ENCODE measurements at places on chromosomes 3 and 15.

GRCh38 chr3:129936757-129937156 is 37.8 kb upstream of the TRH start:
- DNase-seq, result no peak

- DNase-seq, result peak; percentile 71
Measured at GRCh38 chr15:40511093-40511471, 40.3 kb downstream of the CHST14 start.

DNA sequence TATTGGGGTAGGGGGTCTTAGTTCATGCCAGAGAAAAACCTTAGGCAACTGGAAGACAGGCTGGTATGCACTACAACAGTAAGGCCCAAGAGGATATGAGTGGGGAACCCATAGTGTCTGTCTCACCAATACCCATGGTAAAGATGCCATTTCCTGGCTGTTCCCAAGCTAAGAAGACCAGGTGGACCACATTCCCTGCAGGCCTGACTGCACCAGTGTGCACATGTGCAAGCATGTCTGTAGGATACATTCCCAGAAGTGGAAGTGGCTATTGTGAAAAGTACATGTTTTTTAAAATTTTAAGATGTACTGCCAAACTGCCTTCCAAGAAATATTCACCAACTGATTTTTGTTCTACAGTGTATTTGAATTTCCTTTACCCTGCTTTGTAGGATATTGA is 207.3 kb upstream of the CTNNB1 start:
- DNase-seq, result no peak

GRCh38 chr15:69414701-69415167 is 585 bp downstream of the KIF23 start:
- peak; percentile 59 for DNase-seq

DNA sequence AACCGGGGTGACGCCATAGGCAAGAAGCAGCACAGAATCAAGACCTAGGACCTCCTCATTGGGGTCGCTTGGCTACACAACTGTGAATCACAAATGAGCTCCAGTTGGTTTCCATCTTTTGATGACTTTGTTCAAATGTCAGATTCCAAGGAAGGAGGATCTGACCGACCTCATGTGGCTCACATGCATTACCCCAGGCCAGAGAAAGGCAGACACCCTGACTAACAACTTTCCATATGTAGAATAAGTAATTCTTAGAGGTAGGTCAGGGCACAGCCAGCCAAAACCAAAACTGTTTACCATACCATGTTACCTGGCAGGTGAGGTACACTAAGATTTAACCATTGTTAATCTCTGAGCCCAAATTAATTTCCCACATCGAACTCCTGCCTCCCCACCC is 96.5 kb downstream of the CCNL1 start:
- DNase-seq, result no peak

DNA sequence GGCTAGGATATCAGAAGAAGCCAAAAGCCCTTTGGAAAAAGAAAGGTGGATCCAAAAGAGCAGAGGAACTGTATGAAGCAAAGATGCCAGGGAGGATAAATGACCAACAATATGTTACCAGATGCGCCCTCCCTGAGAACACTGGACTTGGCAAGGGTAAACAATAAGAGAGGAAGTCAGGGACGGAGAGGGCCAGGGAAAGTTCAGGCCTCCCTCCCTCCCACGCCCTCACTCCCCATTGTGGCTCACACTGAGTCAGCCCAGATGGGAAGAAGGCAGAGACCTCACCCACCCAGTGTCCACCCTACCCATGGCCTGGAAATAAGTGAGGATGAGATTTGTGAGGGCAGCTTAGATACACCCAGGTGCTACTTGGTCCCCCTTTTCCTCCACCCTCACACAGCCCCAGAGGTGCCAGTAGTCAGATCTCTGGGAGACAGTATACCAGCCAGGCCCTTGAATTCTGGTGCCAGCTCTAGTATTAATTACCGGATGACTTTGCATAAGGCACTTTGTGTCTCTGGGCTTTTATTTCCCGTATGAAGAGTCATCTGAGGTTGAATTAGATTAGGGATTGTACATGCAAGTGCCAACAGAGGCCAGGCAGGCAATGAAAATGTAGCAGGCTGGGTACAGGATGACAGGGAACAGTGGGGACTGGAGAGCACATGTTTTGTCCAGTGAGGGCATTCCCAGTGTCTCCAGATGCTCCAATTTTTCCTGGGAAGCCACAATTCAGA is 35.1 kb upstream of the FRMD4B start:
- DNase-seq, result no peak

Data from germinal center (tissue), 1 donor.